ENCODE measurements at places on chromosomes 6 and 20.

- DNase-seq: no peak
These were observed 180.3 kb downstream of the THBS2 start for GRCh38 chr6:169073311-169073710.

DNA sequence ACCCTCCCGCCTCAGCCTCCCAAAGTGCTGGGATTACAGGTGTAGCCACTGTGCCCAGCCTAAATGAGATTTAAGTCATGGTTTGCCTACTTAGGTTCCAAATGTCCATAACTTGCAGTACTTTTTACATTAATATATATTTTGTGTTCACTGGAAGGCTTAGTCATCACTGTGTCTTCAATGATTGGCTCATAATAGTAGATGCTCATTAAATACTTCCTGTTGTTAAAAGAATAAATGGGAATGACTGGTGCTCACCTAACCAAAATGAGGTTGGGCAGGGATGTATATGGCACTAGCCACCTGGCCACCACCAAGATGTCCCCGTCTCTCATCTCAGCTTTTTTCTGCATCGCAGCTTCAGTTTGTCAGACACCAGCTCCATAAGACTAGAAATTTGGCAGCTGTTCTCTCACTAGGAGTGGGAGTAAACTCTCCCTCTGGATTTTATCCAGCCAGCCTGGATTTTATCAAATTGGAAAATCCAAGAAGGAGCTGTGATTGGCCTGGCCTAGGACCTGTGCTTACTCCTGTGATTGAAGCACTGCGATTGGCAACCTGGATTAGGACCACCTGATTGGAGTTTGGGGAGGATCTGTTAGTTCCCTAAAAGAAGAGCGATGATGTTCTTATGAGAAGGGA lies 1.1 kb upstream of the GLO1 start:
- no peak for DNase-seq

DNA sequence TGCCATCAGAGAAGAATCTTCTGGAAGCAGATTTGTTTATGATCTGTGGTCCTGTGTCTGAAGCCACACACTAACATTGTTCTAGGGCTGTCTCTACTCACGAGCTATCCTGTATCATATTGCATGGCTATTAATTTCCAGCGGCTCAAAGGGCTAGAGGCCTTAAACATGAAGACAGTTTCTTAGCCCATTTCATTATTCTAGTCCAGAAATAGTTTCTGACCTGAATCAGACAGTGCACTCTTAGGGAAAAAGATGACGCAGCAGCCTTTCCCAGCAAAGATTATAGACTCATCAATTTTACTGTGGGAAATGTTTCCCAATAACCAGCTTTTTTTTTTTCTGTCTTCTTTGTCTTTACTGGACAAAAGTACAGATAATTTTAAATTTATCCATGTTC lies 105.3 kb upstream of the SUPT3H start:
- DNase-seq: no peak

GRCh38 chr6:109034526-109034925 lies 60.1 kb downstream of the SESN1 start:
- DNase-seq: no peak

DNA sequence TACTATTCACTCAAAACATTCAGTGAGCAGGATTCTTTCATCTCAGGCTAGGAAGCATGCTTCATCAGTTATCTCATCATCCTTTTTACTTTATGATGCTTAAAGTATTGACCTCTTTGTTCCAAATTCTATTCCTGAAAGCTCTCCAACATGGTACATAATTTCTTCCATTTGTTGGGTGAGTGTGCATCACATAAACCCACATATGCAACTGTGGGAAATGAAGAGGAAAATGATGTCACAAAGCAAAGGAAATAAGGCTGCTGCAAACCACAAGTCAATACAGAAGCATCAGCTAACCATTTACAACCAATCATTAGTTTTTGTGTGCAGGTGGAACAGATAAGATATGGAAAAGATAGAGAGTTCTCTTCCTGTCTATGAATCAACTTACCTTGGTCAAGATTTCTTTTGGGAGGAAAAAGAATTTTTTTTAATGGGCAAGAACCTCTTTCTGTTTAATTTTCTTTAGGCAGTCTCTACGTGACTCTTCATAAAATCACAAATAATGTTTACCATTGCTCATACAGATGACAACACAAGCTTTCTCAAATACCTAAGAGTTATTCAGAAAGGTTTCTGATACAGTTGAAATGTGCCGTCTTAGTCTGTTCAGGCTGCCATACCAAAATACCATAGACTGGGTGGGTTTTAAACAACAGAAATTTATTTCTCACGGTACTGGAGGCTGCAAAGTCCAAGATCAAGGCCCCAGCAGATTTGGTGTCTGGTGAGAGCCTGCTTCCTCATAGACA lies 259.9 kb downstream of the ADGRG6 start:
- DNase-seq: no peak
